ENCODE measurements at places on chromosomes 1 and 21. TPM values are rescaled to one million over a fixed set of nuclear protein-coding genes. Genes with fewer than 3 reads are reported as not detected.

- no peak for DNase-seq
Measured at GRCh38 chr1:205492774-205493173, 11.7 kb upstream of the CDK18 start.

The ZSWIM5 gene
- 4.4 TPM for total RNA-seq

The IL19 gene
- not detected for total RNA-seq

The CDK18 gene
- 28.6 TPM for total RNA-seq

- no peak for DNase-seq
Measured at GRCh38 chr1:235022341-235022980, 106.2 kb downstream of the TOMM20 start.

The RGSL1 gene
- not detected for total RNA-seq

The AKT3 gene
- total RNA-seq = 82.3 TPM

DNA sequence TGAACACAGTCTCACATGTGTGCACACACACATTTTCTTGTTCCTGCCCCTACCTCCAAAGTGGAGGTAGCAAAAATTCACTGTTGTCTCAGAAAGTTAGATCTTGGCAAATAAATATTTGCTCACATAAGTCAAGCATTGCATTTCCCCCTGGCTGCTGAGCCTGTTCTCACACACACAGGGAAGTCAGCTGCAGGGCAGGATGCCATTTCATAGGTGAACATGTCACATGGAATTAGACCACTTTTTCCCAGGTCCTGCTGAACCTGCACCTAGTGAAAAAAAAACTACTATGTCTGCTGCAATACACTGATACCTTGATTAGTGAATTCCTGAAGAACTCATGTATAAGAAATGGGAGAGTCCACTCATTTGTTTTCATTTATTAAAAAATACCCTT lies 5.3 kb upstream of the CD55 start:
- DNase-seq = peak; percentile 76

GRCh38 chr1:117118137-117118536 lies 3.4 kb downstream of the TRIM45 start:
- no peak for DNase-seq

DNA sequence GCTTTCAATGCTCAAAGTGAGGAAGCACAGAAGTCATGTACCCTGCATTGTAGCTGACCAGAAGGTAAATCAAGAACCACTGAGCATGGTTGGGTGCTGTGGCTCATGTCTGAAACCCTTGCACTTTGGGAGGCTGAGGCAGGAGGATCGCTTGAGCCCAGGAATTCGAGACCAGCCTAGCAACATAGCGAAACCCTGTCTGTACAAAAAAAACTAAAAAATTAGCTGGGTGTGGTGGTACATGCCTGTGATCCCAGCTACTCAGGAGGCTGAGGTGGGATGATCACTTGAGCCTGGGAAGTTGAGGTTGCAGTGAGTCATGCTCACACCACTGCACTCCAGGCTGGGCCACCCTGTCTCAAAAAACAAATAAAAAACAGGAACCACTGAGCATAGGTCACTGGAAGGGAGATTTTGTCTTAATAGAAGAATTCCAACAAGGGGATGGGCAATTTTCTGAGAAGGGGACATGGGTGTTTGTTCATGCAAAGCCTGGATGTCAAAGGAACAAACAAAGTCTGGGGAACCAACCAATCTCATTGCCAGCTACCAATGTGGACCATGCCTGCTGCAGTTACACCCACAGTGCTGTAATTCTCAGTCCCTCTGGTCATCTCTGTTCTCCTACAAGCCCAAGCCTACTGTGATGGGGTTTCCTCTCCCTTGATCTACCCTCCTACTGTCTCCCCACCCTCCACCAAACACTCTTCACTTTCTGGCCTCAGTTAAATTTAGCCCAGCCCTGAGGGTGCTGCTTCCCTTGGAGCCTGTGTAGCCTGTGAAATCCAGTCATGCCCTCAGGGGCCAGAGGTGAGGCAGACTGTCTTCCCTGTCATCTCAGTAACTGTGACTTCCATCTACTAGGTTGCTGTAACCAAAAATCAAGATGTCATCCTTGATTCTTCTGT lies 47.9 kb downstream of the ELF3 start:
- peak; percentile 48 for DNase-seq

DNA sequence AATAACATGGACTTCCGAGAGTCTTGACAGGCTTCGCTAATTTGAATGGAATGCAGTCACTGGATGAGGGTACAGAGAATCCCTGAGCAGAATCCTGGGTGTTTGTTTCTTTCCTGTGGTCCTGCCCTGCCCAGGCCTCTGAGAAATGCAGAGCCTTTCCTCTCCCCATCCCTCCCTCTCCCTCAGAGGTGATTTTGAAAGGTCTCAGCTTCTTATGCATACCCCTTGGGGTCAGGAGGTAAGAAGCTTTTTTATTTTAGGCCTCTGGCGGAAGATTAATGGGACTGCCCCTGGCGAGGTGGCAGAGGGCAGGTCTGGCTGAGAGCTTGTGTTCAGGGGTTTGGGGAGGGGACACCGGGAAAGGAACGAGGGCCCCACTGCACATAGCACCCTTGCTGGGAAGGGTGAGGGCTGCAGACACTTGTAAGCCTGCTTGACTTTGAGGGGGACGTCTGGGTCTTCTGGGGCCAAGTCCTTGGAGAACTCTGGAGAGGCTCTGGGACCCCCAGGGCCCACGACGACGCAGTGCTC lies 116.5 kb upstream of the SLC45A1 start:
- no peak for DNase-seq

DNA sequence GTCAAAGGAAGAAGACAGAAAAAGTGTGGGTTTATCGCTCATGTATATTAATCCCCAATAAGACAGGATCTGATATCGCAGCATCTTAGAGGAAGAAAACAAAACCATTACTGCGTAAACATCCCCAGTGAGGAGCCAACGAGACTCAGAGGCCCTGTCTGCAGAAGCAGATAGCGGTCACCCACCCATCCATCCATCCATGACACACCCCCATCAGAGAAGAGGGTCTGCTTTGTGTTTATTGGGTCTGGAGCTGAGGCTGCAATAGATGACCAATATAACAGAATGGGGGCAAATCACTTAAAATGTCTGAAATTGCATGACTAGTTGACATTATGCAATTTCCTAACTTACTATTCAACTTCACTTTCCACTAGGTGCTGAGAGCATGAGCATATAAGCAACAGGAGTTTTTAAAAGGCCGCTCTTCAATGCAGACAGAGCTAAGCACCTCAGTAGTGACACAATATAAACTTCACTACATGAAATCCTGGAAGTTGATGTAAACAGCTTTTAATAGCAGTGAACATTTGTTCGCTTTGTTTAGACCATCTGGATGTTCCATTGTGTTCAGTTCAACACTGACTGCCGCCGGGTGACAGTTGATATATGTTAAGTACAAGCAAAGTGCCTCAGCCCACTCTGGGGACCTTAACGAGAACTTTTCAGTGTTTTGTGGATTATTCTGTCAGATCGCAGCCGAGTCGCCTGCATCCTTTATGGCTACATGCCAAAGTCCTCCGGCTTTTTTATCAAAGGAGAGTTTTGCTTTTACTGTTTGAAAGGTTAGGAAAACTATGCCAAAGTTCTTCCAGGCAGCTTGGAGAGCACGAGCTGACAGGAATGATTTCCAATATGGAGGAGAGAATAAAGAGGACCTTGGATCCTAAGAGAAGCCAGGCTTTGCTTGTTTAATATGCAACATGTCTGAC lies 167.5 kb downstream of the ZNF281 start:
- no peak for DNase-seq
